Cardiac muscle cell (in vitro differentiated cells and primary cell): ENCODE measurements at places on chromosomes 6 and 20.

GRCh38 chr6:34129753-34130152, 16.1 kb downstream of the GRM4 start:
- H3K36me3 ChIP-seq, result no peaks in the 10 kb centered on the region
- no peak for DNase-seq
- no peaks in the 10 kb centered on the region for H3K4me1 ChIP-seq
- no peak overlapping the region for H3K4me3 ChIP-seq
- H3K27me3 ChIP-seq, result peaks cover 10% of the 10 kb centered on the region

- H3K36me3 ChIP-seq, result no peaks in the 10 kb centered on the region
- H3K27ac ChIP-seq, result no peak overlapping the region
- no peak overlapping the region for H3K4me3 ChIP-seq
- DNase-seq, result no peak
- H3K4me1 ChIP-seq, result no peaks in the 10 kb centered on the region
These were observed 24.6 kb upstream of the SPTLC3 start for GRCh38 chr20:12984069-12984765.

GRCh38 chr20:24449026-24449720, 20.3 kb upstream of the SYNDIG1 start:
- no peaks in the 10 kb centered on the region for H3K36me3 ChIP-seq
- H3K27me3 ChIP-seq, result peaks cover 12% of the 10 kb centered on the region
- H3K27ac ChIP-seq, result no peak overlapping the region

GRCh38 chr6:126047648-126048047, 61.3 kb downstream of the TRMT11 start:
- no peak overlapping the region for H3K27ac ChIP-seq
- no peak for DNase-seq
- peaks cover 7% of the 10 kb centered on the region for H3K4me1 ChIP-seq
- H3K27me3 ChIP-seq, result no peaks in the 10 kb centered on the region
- no peaks in the 10 kb centered on the region for H3K36me3 ChIP-seq
- no peak overlapping the region for H3K4me3 ChIP-seq

DNA sequence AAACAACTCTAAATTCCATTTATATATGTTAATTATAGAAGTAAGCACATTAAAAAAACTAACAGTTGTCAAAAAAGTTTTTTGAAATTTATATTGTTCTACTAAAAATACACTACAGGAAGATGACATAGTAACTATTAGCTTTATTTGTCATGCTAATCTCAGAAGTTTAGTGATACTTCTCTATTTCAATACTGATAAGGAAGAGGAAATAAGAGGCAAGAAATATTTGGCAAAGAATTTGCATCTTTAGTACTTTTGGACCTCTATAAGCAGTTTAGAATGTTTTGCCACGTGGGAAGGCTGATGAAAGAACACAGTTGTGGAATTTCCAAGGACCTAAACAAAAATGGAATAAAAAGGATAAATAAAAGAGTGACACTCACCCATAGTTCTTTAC, 12.6 kb downstream of the IFNGR1 start:
- no peak overlapping the region for H3K27ac ChIP-seq
- no peaks in the 10 kb centered on the region for H3K27me3 ChIP-seq
- H3K36me3 ChIP-seq, result peaks cover 25% of the 10 kb centered on the region
- DNase-seq, result peak; percentile 43

- H3K27ac ChIP-seq, result no peak overlapping the region
- H3K4me1 ChIP-seq, result no peaks in the 10 kb centered on the region
- no peak for DNase-seq
- no peak overlapping the region for H3K4me3 ChIP-seq
These were observed 14.9 kb upstream of the SEMG1 start for GRCh38 chr20:45191926-45192325.

DNA sequence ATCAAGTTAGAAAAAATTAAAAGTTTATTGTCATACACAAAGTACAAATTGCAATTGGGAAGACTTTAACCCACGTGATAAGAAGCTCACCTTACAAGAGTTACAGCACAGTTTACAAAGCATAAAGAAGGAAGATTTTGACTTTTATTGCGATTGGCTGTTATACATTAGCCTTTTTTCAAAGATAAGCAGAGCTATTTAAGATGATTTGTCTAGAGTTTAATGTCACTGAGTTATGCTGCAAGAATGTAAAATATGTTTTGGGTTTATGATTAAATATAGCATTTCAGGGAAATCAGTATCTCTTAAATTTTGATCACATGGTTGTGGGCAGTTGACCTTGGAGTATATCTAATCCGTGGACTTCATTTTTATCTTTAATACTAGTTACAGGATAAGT, 664.2 kb upstream of the PTCHD4 start:
- no peaks in the 10 kb centered on the region for H3K27me3 ChIP-seq
- no peak overlapping the region for H3K27ac ChIP-seq
- peak; percentile 64 for DNase-seq
- H3K4me1 ChIP-seq, result no peaks in the 10 kb centered on the region

- H3K4me3 ChIP-seq, result no peak overlapping the region
- DNase-seq, result no peak
- no peaks in the 10 kb centered on the region for H3K4me1 ChIP-seq
- H3K27me3 ChIP-seq, result no peaks in the 10 kb centered on the region
These were observed 101.7 kb upstream of the SMLR1 start for GRCh38 chr6:130725551-130725950.

GRCh38 chr20:43781215-43781614, 54.4 kb upstream of the GTSF1L start:
- no peak for DNase-seq
- H3K27ac ChIP-seq, result no peak overlapping the region
- H3K4me1 ChIP-seq, result no peaks in the 10 kb centered on the region

- DNase-seq, result no peak
- peaks cover 14% of the 10 kb centered on the region for H3K4me1 ChIP-seq
- H3K4me3 ChIP-seq, result no peak overlapping the region
- H3K27me3 ChIP-seq, result no peaks in the 10 kb centered on the region
- H3K27ac ChIP-seq, result no peak overlapping the region
These were observed 53.9 kb downstream of the FAM50B start for GRCh38 chr6:3902871-3903648.

DNA sequence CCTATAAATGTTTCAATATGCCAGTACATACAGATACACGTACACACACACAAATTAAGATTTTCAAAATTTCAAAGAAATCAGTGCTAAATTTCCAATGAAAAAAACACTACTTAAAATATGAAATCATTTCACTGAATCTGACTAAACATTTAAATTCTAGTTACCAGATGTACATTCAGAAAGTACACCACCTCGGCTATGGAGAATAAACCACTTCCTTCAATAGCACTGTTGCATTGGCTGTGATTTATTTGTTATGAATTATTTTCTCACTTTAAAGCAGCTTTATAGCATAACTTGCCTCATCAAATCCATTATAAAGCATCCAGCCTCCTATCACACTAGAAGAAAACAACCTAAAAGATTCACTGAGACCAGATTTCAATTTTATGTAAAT, 36.6 kb downstream of the HBS1L start:
- no peaks in the 10 kb centered on the region for H3K27me3 ChIP-seq
- DNase-seq, result no peak
- H3K27ac ChIP-seq, result no peak overlapping the region
- H3K4me1 ChIP-seq, result no peaks in the 10 kb centered on the region

DNA sequence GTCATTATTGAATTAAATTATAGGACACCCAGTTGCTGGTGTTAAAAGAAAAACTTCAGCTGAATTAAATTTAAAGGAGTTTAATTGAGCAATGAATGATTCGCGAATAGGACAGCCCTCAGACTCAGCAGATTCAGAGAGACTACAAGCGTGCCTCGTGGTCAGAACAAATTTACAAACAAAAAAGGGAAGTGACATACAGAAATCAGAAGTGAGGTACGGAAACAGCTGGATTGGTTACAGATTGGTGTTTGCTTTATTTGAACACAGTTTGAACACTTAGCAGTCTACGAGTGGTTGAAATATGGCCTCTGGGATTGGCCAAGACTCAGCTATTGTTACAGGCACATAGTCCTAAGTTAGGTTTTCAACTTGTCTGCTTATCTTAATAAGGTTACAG, 25.8 kb upstream of the TNFRSF21 start:
- H3K36me3 ChIP-seq, result no peaks in the 10 kb centered on the region
- no peak for DNase-seq
- H3K27ac ChIP-seq, result no peak overlapping the region
- peaks cover 7% of the 10 kb centered on the region for H3K4me1 ChIP-seq
- H3K4me3 ChIP-seq, result no peak overlapping the region
- H3K27me3 ChIP-seq, result no peaks in the 10 kb centered on the region

GRCh38 chr6:163668061-163668426, 253.5 kb downstream of the QKI start:
- H3K27me3 ChIP-seq, result no peaks in the 10 kb centered on the region
- no peak for DNase-seq
- no peaks in the 10 kb centered on the region for H3K4me1 ChIP-seq
- H3K4me3 ChIP-seq, result no peak overlapping the region
- no peaks in the 10 kb centered on the region for H3K36me3 ChIP-seq
- no peak overlapping the region for H3K27ac ChIP-seq

GRCh38 chr20:19745106-19745505, 13.0 kb upstream of the RIN2 start:
- no peak overlapping the region for H3K4me3 ChIP-seq
- no peak for DNase-seq
- H3K27me3 ChIP-seq, result no peaks in the 10 kb centered on the region
- no peaks in the 10 kb centered on the region for H3K36me3 ChIP-seq

- H3K4me1 ChIP-seq, result no peaks in the 10 kb centered on the region
- H3K27me3 ChIP-seq, result no peaks in the 10 kb centered on the region
- no peak for DNase-seq
- H3K4me3 ChIP-seq, result no peak overlapping the region
These were observed 75.9 kb downstream of the PHACTR3 start for GRCh38 chr20:59680148-59680650.

DNA sequence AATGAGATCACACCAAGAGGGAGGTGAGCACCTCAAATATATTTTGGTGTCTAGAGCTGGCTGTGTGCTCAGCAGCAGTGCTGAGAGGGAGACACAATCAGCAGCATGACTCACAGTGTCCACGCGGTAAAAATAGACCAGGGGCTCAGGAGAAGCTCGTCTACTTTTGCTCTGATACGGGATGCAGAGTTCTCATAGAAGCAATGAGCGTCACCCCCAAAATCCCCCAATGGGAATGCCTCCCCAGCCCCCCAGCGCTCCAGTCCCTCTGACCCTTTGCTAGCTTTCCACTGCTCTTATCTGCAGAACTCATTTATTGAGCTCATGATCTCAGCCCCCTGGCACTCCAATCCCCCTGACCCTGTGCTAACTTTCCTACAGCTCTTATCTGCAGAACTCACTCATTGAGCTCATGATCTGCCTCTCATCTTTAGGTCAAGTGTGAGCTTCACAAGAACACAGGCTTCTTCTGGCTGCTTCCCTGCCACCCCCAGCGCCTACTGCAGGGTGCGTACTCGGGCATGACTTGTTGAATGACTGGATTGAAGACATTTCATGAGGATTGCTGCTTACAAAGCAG, 34.0 kb downstream of the SYNDIG1 start:
- peaks cover 30% of the 10 kb centered on the region for H3K4me1 ChIP-seq
- peak; percentile 77 for DNase-seq
- no peaks in the 10 kb centered on the region for H3K36me3 ChIP-seq
- H3K4me3 ChIP-seq, result no peak overlapping the region
- peak overlapping the region; percentile 88 for H3K27ac ChIP-seq

DNA sequence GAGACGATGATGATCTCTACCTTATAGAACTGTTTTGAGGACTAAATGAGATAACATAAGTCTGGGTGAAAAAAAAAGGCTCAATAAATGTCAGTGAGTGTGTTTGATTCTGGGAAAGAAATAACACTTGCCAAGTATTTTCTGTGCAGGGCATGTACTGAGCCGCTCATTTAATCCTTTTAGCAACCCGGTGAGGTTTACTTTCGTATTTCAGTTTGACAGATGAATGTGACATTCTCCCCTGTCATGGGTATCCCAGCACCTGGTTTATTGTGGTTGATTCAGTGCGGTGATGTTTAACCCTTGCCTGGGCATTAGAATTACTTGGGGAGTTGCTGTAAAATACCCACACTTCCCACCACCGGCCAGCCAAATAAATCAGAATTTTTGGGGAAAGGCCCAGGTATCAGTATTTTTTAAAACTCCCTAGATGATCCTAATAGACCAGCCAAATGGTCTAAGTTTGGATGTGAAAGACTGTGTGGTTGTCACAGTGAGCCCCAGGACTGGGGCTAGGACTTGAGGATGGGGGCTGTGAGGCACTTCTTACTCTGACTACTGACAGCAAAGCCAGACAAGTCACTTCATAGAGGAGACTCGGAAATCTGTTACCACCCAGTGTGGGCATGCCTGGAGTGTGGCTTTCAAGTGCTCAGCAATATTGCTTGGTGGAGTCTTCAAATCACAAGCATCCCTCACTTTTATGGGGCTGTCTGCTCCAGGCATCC, 100.2 kb upstream of the KCNG1 start:
- no peak overlapping the region for H3K27ac ChIP-seq
- H3K27me3 ChIP-seq, result no peaks in the 10 kb centered on the region
- no peak for DNase-seq
- H3K4me1 ChIP-seq, result peaks cover 9% of the 10 kb centered on the region
- no peaks in the 10 kb centered on the region for H3K36me3 ChIP-seq

DNA sequence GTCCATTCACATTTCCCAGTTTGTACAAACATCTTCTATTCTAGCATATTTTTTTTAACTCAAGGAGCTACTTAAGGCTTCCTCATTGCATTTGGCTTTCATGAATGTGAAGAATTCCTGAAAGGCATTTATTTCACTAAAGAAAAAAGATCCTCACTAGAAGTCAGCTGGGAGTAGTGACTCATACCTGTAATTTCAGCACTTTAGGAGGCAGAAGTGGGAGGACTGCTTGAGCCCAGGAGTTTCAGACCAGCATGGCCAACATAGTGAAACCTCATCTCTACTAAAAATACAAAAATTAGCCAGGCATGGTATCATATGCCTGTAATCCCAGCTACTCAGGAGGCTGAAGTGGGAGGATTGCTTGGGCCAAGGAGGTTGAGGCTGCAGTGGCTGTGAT, 30.9 kb upstream of the XRN2 start:
- H3K27me3 ChIP-seq, result no peaks in the 10 kb centered on the region
- no peak for DNase-seq
- no peaks in the 10 kb centered on the region for H3K4me1 ChIP-seq
- H3K4me3 ChIP-seq, result no peak overlapping the region
- H3K36me3 ChIP-seq, result no peaks in the 10 kb centered on the region

GRCh38 chr20:15911581-15911980, 661.7 kb downstream of the KIF16B start:
- H3K4me1 ChIP-seq, result peaks cover 6% of the 10 kb centered on the region
- no peaks in the 10 kb centered on the region for H3K27me3 ChIP-seq
- H3K27ac ChIP-seq, result no peak overlapping the region
- no peaks in the 10 kb centered on the region for H3K36me3 ChIP-seq

GRCh38 chr6:14138701-14139215, 21.2 kb downstream of the CD83 start:
- no peaks in the 10 kb centered on the region for H3K36me3 ChIP-seq
- H3K4me1 ChIP-seq, result no peaks in the 10 kb centered on the region
- no peaks in the 10 kb centered on the region for H3K27me3 ChIP-seq
- no peak overlapping the region for H3K27ac ChIP-seq
- DNase-seq, result no peak

DNA sequence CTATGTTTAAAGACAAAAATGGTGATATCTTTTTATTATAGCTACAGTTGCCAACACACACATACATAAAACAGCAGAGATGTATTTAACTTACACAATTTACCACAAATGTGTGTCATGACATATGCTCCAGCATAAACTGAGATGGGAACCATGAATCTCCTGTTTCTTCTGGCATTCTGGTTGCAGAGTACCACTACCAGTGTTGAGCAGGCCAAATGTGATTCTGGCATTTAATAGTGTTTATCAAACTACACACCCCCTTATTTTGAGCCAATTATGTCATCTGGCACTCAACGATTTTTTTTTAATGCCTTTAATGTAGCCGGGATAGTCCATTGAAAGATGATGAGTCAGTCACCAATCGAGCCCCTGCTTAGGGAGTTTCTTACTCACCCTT, 59.0 kb upstream of the TPD52L1 start:
- no peaks in the 10 kb centered on the region for H3K36me3 ChIP-seq
- H3K4me1 ChIP-seq, result peaks cover 4% of the 10 kb centered on the region
- no peaks in the 10 kb centered on the region for H3K27me3 ChIP-seq
- no peak overlapping the region for H3K4me3 ChIP-seq
